ENCODE measurements at places on chromosomes 3 and 15.
A peak's percentile ranks its signal among the peaks of the same experiment; 100 is the strongest.

DNA sequence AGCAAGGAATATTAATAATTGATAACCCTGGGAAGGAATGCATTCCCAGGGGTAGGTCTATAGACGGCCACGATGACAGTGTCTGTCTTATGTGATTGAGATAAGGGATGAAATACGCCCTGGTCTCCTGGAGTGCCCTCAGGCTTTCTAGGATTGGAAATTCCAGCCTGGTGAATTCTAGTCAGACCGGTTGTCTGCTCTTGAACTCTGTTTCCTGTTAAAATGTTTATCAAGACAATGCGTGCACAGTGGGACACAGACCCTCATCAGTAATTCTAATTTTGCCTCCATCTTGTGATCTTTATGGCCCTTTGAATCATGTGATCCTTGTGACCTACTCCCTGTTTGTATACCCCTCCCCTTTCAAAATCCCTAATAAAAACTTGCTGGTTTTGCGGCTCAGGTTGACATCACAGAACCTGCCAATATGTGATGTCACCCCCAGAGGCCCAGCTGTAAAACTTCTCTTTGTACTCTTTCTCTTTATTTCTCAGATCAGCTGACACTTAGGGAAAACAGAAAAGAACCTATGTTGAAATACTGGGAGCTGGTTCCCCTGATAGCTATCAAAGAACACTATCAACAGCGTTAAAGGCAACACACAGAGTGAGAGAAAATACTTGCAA, 183.3 kb downstream of the PDE8A start:
- no peak overlapping the region for H3K27ac ChIP-seq
- no peaks in the 10 kb centered on the region for H3K36me3 ChIP-seq
- no peak overlapping the region for H3K4me3 ChIP-seq

GRCh38 chr15:99478977-99479376, 86.8 kb upstream of the MEF2A start:
- DNase-seq: no peak
- H3K27ac ChIP-seq: no peak overlapping the region
- no peaks in the 10 kb centered on the region for H3K36me3 ChIP-seq
- no peak overlapping the region for H3K4me3 ChIP-seq
- H3K4me1 ChIP-seq: peaks cover 22% of the 10 kb centered on the region

DNA sequence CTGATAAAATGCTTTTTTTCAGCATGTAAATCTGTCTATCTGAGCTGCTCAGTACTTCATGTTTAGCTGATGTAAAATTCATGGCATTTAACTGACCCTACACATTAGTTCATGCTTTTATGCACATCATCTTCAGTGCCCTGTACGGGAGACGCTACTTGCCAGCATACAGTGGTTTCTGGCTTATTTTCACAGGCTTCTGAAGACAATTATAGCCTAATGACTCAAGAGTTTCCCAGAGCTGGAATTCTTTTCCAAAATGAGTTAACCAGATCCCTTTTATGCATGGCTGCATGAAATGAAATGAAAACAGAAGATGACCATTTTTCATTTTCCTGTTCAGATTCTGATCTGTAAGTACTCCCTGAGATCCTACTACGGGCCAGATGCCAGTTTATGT, 1061.5 kb downstream of the ROBO2 start:
- H3K4me3 ChIP-seq: no peak overlapping the region
- H3K4me1 ChIP-seq: no peaks in the 10 kb centered on the region
- H3K27me3 ChIP-seq: no peaks in the 10 kb centered on the region
- no peaks in the 10 kb centered on the region for H3K36me3 ChIP-seq
- DNase-seq: no peak

GRCh38 chr15:43769584-43770228, 7.1 kb downstream of the ELL3 start:
- no peaks in the 10 kb centered on the region for H3K4me1 ChIP-seq
- H3K27me3 ChIP-seq: no peaks in the 10 kb centered on the region
- peaks cover 96% of the 10 kb centered on the region for H3K36me3 ChIP-seq
- no peak overlapping the region for H3K27ac ChIP-seq
- peak; percentile 49 for DNase-seq

GRCh38 chr3:122576174-122576940, 1.1 kb upstream of the PARP15 start:
- H3K27ac ChIP-seq: no peak overlapping the region
- no peak for DNase-seq
- peaks cover 18% of the 10 kb centered on the region for H3K4me1 ChIP-seq
- H3K36me3 ChIP-seq: peaks cover 23% of the 10 kb centered on the region
- H3K4me3 ChIP-seq: no peak overlapping the region

GRCh38 chr3:73718326-73719110, 93.8 kb upstream of the PDZRN3 start:
- no peaks in the 10 kb centered on the region for H3K27me3 ChIP-seq

GRCh38 chr3:138935863-138936740, 10.8 kb downstream of the FOXL2 start:
- peaks cover 24% of the 10 kb centered on the region for H3K27me3 ChIP-seq
- peaks cover 47% of the 10 kb centered on the region for H3K4me1 ChIP-seq
- H3K36me3 ChIP-seq: no peaks in the 10 kb centered on the region
- H3K27ac ChIP-seq: no peak overlapping the region
- DNase-seq: peak; percentile 95

DNA sequence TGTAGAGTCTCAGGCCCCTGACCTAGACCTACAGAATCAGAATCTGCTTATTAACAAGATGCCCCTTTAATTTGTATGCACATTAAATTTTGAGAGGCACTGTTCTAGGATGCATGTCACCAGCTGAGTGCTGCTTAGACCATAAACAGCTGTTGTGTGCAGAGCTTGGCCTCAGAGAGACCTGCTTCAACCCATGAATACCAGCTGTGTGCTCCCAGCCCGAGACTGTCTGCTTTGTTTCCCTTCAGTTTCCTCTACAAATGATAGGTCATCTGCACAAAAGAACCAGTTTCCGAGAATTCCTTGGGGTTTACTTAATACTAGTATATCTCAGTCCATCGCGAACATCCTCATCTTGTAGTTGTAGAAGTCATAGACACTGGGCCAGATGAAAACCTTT, 158.5 kb upstream of the PFN2 start:
- no peaks in the 10 kb centered on the region for H3K27me3 ChIP-seq
- H3K36me3 ChIP-seq: no peaks in the 10 kb centered on the region
- no peak for DNase-seq
- H3K4me1 ChIP-seq: no peaks in the 10 kb centered on the region
- H3K4me3 ChIP-seq: no peak overlapping the region

DNA sequence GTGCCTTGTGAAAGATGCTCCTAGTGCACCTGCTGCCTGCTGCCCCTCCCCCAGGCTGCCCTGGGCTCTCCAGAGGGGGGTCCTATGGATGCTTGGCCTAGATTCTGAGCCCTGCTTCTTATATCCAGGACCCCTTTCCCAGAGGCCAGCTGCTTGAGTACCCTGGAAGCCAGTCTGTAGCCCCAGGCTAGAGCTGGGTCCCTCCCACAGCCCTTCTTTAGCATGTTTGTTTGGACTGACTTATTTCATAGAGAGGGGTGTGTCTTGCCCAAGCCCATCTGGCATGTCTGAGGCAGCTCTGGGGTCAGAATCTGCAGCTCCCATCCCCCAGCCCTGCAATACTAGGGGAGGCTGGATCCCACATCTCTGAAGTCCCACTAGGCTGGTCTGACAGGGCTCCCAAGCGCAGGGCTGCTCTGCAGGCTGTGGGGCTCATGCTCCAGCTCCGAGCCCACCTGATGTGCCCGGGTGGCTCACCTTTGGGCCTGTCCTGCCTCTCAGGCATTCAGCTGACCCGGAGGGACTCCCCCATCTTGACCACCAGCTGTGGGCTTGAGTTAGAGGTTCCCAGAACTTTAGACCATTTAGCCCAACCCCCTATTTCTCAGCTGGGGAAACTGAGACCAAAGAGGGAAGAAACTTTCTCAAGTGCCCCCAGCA, 3.1 kb downstream of the CHRNB4 start:
- no peak overlapping the region for H3K27ac ChIP-seq
- no peaks in the 10 kb centered on the region for H3K27me3 ChIP-seq

DNA sequence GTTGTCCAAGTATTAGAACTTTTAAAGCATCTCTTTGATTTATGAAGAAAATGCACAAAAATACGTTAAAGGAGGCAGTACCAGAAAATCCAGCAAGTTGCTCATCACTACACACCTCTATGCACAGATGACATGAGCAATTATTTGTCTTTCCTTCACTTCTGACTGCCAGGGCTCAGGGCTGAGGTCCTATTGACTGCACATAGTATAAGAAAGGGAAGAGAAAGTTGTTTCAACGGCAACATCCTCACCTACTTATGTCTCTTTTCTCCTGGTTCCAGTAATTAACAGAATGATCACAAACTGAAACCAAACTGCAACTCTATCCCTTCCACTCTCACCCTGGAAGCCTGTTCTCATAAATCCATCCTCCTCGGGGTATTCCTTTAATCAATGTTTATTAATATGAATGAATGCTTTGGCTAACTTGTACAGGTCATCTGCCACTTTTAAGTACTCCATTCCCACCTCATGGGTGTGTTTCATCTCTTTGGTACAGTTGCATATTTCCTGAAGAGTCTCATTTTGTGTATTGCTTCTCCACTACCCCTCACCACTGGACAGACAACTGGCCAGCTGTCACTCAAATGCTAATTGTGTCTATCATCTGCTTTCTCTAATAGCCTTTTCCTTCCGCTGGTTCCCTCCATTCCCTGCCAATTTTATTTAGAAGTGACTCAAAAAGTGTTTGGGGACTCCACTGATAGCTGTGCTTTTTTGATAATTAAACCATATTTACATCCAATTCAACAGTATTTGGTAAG, 34.5 kb downstream of the RAB27A start:
- H3K36me3 ChIP-seq: peaks cover 4% of the 10 kb centered on the region
- H3K27ac ChIP-seq: peak overlapping the region; percentile 20
- H3K4me3 ChIP-seq: peak overlapping the region; percentile 21
- H3K27me3 ChIP-seq: no peaks in the 10 kb centered on the region
- H3K4me1 ChIP-seq: peaks cover 47% of the 10 kb centered on the region

GRCh38 chr3:65508750-65509422, 529.8 kb downstream of the MAGI1 start:
- DNase-seq: no peak
- H3K27me3 ChIP-seq: no peaks in the 10 kb centered on the region
- H3K36me3 ChIP-seq: no peaks in the 10 kb centered on the region
- no peak overlapping the region for H3K4me3 ChIP-seq
- no peaks in the 10 kb centered on the region for H3K4me1 ChIP-seq
- H3K27ac ChIP-seq: no peak overlapping the region

GRCh38 chr15:53512029-53512428, 247.4 kb downstream of the WDR72 start:
- H3K27me3 ChIP-seq: no peaks in the 10 kb centered on the region
- H3K36me3 ChIP-seq: no peaks in the 10 kb centered on the region
- H3K4me1 ChIP-seq: no peaks in the 10 kb centered on the region
- H3K27ac ChIP-seq: no peak overlapping the region

DNA sequence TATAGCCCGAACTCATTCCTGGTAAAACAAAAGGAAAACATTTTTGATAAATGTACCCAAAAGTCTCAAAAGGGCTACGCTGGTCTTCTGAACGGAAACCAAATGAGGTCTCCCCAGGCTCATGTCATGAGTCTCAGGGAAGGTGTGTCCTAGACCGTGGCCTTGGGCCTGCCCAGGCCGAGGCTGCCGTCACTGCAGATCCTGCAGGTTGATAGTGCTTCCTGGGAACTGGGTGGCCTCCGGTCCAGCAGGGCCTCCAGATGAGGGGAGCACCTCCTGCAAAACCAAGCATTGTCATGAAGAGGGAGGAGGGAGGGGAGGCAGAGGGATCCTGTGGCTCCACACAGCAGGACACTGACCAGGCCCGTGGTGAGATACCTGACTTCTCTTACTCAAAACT, 37.5 kb downstream of the ZXDC start:
- DNase-seq: no peak
- peaks cover 60% of the 10 kb centered on the region for H3K36me3 ChIP-seq
- no peaks in the 10 kb centered on the region for H3K4me1 ChIP-seq
- no peaks in the 10 kb centered on the region for H3K27me3 ChIP-seq
- no peak overlapping the region for H3K27ac ChIP-seq
- H3K4me3 ChIP-seq: no peak overlapping the region

DNA sequence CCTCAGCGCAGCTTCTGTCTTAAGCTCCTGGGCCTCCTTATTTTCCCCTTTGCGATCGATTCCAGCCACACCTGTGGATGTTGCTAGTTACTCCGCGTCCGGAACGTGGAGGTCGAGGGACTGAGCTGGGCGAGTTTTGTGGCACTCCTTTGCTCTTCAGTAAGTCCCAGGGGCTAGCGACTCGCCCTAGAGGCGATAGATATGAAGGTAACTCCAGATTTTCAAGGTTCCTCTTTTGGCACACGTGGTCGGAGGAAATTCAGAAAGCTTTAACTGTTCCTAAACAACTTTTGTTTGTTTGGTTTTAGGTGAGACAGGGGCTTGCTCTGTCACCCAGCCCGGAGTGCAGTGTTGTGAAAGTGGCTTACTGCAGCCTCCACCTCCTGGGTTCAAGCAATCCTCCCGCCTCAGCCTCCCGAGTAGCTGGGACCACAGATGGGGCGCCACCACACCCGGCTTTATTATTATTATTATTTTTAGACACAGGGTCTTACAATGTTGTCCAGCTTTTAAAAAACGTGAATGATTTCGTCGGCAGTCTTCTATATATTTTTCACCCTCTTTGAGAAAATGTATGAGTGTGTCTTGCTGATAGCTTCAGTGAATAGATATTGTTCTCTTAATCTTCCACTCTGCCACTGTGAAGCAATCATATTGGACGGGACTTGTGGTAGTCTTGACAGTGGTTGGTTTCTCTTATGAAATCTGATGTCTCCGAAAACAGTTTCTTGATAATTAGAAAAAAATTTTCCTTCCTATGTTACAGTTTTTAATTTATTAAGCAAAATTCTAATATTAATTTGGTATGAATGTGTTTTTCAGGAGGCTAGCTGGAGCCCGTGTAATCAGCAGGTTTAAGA, 785 bp downstream of the MFSD1 start:
- peaks cover 19% of the 10 kb centered on the region for H3K4me1 ChIP-seq
- peak overlapping the region; percentile 70 for H3K4me3 ChIP-seq
- DNase-seq: peak; percentile 41
- peak overlapping the region; percentile 81 for H3K27ac ChIP-seq

DNA sequence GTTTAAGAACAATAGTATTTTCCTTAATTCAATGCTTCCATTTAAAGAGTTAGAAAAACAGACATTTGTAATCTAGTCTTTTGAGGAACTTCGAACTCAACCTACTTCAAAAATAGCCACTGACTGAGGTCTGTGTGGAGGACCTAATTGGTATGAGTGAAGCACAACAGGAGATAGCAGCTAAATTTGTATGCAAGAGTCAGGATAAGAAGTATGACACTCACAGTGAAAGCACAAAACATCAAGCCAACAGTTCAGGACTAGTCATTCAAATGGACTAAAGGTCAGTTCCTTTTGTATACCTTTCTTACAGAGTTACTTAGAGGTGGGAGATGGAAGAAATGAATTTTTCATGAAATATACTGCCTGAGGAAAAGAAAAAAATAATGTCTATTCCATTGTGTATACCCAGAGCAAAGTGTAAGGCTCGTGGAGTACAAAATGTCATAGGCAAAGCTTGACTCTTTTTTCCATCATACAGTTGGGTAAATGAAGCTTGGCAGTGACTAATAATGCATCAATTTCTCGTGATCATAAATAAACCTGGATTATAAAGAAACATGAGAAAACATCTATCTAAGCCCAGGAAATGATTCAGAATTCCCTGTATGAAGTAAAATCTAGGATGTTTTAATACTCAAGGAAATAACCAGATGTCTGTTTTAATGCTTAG, 1005.2 kb upstream of the CADM2 start:
- no peaks in the 10 kb centered on the region for H3K36me3 ChIP-seq
- no peak overlapping the region for H3K4me3 ChIP-seq
- DNase-seq: no peak
- no peaks in the 10 kb centered on the region for H3K4me1 ChIP-seq
- H3K27me3 ChIP-seq: no peaks in the 10 kb centered on the region

- no peak overlapping the region for H3K4me3 ChIP-seq
- no peak for DNase-seq
- peaks cover 70% of the 10 kb centered on the region for H3K36me3 ChIP-seq
- H3K27ac ChIP-seq: no peak overlapping the region
Observed at GRCh38 chr3:39410893-39411292, 4.4 kb downstream of the RPSA start.

All from upper lobe of left lung (tissue), 6 donors.